Bone marrow (tissue), 2 donors: ENCODE measurements at places on chromosomes 4 and X.
A peak's percentile ranks its signal among the peaks of the same experiment; 100 is the strongest.

- no peak for DNase-seq
These were observed at the start of gene BTC for GRCh38 chr4:74794382-74795010. Gene BTC (minus strand): TSS chr4:74794523. CDS start chr4:74794325, 198 bp downstream.

- DNase-seq = no peak
These were observed 776 bp downstream of the PABPC4L start for GRCh38 chr4:134200811-134201215.

- DNase-seq = peak; percentile 44
These were observed 6.7 kb upstream of the ART3 start for GRCh38 chr4:76067652-76068286.

DNA sequence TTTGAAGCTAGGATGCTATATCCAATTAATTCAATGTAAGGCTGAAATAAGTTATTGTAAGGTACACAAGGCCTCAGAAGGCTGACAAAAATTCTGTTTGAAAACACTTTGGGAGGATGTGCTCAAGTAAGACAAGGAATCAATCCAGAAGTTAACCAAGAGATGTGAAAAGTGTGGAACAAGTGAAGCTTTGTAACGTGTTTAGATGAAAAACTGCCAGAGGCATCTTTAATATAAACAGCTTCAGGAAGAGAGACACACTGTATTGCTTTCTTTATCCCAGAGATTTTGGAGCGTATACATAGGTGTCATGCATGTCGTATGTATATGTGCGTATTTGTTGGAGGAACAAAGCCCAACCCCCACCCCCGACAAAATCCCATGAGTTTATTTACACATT, 28.3 kb upstream of the YTHDC1 start:
- no peak for DNase-seq

GRCh38 chrX:250965-251364, 30.2 kb upstream of the PLCXD1 start:
- DNase-seq = no peak

- no peak for DNase-seq
These were observed 4.3 kb downstream of the ARHGAP4 start for GRCh38 chrX:153921511-153922446.

DNA sequence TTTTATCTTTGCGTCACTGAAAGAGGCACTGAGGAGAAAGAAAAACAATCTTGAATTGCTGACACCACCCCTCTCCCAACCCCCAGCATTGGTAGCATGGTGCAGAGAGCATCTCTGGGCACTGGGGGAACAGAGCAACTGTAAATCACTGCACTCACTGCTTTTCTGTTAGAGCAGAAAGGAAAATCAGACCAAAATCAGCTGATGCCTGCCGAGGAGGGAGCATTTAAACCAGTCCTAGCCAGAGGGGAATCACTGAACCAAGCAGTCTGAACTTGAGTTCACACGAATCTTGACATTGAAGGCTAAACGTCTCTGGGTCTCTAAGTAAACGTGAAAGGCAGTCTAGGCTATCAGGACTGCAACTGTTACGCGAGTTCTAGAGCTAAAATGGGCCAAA, 205.8 kb downstream of the SPANXN4 start:
- no peak for DNase-seq

DNA sequence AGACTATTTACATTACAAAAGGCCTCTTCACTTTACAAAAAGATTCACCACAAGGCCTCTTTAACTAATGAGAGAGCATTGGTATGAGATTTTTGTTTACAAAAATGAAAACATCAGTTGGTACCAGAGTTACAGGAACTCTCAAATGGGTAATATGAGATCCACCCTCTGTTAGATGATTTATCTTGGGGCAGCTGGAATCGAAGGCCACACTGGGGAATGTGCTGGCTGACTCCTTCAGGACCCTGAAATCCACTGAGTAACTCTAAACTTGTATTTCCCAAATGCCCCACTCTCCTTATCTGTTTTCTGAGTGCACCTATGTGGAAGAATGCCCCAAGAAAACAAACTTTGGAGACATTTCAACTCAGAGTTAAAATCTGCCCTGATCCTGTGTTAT, 232.9 kb upstream of the F9 start:
- DNase-seq = no peak

DNA sequence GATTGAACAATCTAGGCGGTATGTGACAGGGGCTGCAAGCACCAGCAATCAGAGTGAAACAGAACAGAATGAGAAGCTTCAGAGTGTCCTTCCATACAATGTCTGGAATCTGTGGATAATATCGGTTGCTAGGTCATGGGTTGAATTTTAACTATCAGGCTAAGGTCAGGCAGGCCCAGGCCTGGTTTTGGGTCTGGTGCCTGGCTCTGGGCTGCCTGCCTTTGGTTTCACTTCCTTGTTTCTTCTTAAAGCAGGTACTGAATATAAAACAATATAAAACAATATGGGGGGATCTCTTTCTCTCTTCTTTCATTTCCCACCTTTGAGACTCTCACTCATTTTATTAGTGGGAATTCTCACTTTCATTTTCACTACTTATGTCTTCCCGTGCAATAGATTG, 962.0 kb downstream of the CCSER1 start:
- no peak for DNase-seq

GRCh38 chrX:39773150-39773549, 324.6 kb downstream of the BCOR start:
- no peak for DNase-seq

DNA sequence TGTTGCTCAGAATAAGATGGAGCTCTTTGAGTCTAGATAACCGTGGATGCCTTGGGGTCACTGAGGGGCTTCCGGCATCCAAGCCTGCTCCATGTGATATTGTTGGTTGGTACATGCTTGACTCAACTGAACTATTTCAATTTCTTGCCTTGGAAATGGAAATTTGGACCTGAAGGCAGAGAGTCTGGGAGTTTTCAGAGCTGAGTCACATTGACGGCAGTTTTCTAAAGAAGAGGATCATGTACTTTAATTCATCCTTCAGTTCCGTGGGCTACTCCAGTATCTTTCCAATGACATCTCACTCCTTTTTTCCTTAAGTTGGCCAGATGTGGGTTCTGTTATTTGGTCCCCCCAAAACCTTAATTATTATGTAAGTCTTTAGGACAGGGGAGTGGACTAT, 100.5 kb downstream of the MFAP3L start:
- DNase-seq = no peak

DNA sequence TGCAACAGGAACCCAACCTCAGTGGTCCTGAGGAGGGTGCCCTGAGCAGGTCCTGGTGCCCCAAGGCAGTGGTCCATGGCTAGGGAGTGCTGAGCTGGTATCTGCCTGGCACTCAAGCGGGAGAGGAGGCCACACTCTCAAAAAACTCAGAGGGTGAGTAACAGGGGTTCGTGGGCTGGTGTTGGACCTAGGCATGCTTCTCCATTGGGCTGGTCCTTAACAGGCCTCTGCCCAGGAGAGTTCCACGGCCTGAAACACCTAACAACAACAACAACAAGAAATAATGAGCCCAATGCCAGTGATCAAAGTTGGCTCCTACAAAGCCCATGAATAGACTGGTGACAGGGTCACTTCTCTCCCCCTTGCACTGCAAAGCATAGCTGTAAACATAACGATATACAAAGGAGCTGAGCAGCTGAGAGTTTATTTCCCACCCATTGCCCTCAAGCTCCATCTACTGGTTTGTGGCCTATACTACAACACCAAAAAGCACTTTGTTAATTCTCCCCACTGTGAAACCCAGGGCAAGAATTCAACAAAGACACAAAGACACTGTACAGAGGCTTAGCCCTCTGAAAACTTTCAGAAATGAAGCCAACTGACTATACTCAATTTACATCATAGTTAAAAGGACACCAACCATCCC, 736.1 kb upstream of the ADGRL3 start:
- no peak for DNase-seq

DNA sequence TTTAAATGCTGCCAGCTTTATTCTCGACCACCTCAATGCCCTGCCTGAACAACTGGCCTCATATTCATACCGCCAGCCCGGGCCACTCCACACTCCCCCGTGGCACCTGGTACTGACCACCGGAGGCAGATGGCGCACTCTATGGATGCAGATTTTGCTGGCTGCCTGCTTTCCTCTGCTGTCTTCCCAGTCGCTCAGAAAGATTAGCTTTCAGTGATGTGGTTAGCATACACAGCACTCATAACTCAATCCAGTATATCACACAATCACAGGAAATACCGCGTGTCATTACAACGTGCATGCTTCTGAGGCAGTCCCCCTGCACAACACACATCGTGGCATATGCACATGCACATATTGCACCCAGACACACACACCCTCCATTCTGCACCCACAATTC, 147.2 kb upstream of the BCOR start:
- DNase-seq = no peak

DNA sequence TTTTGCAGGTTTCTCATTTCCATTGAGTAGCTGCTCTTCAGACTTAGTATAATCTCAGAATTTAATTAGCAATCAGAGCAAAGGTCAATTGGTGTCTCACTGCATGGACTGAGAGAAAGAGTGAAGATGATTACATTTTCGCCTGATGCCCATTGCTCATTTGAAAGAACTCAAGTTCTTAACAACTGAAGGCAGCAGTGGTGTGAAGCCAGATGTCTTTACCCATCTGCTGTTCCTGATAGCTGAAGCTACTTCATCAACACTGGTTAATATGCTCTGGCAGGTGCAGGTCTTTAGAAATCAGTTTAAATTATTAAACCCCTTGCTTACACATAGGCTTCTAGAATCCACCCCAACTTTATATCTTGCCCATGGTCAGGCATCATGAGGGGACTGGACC, 64.5 kb upstream of the FRAS1 start:
- DNase-seq = no peak

DNA sequence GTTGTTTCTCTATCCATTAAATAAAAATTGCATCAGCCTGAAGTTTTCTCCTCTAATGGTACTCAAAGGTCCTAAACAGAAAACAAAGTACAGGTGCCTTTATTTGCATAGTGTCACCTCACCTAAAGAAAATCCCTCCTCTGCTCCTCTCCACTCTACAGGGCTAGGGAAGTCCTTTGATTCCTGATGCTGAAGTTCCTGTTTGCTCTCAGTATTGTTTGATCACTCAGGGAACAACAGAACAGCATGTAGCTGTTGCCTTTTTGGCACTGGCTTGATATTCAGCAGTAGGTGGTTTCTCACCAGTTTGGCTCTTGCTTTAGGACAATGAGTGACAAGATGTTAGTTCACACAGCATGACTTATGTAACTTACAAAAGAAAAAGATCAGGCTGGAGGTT, 156.2 kb upstream of the SLC7A11 start:
- DNase-seq = no peak

- no peak for DNase-seq
These were observed 241.2 kb downstream of the ARHGAP24 start for GRCh38 chr4:85715991-85716737.

GRCh38 chrX:78042601-78043000, 61.4 kb upstream of the PGK1 start:
- DNase-seq = no peak
